Peyer's patch (tissue), 4 donors: ENCODE measurements at places on chromosomes 4 and X. TPM values are rescaled to one million over a fixed set of nuclear protein-coding genes. Genes with fewer than 3 reads are reported as not detected.

The ITGB1BP2 gene
- total RNA-seq = 5.3 TPM

The GDPD2 gene
- total RNA-seq = 37.0 TPM

DNA sequence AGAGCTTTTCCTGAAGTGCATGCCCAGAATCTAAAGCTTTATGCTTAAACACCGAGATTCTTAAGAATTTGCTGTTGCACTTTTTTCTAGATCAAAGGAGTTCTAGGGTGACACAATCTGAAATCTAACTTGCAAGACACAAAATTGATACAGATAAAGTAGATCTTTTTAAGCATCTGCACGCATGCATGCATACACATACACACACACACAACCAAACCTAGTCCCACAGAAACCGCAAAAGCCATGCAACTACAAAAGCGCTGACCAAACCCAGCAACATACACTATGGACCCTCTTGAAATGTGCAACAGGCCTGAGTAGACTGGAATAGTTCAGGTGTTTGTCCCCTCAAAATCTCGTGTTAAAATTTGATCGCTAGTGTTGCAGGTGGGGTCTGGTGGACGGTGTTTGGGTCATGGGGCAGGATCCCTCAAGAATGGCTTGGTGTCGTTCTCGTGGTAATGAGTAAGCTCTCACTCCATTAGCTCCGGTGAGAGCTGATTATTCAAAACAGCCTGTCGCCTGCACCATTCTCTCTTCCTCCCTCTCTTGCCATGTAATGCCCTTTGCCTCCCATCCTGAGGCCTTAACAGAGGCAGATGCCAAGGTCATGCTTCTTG, 52.7 kb downstream of the IRF2 start:
- DNase-seq = peak; percentile 32

DNA sequence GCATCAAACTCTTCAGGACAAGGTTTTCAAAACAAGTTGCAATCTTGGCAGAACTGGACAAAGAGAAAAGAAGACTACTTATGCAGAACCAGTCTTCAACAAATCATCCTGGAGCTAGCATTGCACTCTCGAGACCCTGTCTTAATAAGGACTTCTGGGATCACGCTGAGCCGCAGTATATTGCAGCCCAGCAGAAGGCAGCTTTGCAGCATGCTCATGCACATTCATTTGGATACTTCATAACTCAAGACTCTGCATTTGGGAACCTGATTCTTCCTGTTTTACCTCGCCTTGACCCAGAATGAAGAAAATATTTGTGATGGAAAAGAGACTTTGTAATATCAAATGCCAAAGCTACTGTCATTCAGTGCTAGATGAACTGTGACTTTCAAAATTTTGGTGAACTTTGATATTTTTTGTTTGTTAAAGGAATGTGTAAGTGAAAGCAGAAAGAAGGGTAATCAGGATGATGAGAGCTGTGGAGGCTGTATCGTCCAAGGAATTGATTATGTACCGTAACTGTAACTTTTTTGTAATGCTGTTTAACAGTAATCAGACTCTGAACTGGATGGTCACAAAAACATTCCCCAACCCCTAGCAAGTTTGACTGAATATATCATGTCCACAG, 27.2 kb downstream of the HSPA4L start:
- no peak for DNase-seq

DNA sequence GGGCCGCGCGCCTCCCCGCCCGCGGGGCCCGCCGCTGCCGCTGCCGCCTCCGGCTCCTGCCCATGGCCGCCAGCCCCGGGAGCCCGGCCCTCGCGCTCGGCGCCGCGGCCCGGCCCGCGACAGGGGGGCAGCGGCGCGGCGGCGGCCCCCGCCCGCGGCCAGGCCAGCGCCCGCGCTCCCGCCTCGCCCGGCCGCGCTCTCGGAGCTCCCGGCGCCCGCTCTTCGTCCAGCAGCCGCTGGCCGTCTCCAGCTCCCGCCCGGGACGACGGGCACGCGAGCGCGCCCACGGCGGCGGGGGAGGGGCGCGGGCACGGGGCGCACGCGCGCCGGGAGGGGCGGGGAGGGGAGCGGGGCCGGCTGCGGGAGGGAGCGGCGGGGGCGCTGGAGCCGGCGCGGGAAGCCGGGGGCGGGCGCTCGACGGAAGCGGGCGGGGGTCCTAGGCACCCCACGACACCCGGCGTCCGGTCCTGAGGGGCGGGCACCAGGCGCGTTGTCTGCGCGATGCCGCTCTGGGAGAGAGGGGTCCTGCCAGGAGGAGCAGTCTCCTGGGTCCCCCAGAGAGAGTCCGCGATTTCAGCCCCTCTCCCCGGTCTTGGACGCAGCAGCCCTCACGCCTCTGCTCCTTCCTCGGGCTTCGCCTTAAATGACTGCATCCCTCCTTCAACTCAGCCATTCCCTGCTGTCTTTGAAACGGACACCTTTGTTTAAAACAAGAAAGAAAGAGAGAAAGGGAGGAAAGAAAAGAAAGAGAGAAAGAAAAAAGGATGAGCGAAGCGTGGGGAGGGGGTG, 490 bp upstream of the PDZD4 start:
- DNase-seq = no peak
